Stimulated activated CD4-positive, alpha-beta T cell treated with anti-CD3 and anti-CD28 coated beads, TNF-alpha, amount 100 ng/mL, for 48 hours (primary cell): ENCODE measurements at places on chromosomes 16 and 17.

- DNase-seq: no peak
These were observed 15.0 kb downstream of the CA10 start for GRCh38 chr17:52143542-52143941.

- no peak for DNase-seq
These were observed 2.3 kb downstream of the CCL1 start for GRCh38 chr17:34360601-34361270.

GRCh38 chr17:28841901-28842281 lies 699 bp downstream of the FAM222B start:
- no peak for DNase-seq

DNA sequence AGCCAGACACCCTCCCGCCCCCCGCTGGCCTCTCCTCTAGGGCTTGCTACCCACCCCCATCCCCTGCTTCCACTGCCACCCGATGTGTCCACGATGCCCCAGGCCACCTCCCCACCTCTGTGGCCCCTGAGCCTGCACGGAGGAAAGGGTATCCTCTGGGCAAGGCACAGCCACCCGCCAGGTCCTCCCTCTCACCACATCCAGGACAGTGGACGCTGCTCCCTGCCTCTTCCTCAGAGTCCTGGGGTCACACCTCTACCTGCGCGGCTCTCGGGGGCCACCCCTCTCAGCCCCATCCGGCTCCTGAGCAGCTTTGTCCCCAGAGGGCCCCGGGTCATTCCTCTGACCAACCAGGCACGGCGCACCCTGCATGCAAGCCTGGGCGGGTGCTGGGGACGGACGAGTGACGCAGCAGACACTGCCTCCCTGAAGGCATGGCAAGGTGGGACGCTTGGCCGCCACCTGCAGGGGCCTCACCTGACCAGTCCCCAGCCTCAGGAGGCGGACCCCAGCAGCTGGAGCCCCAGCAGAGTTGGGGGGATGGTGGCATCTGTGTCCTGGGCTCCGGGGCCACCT lies 24.8 kb downstream of the FLYWCH1 start:
- no peak for DNase-seq

DNA sequence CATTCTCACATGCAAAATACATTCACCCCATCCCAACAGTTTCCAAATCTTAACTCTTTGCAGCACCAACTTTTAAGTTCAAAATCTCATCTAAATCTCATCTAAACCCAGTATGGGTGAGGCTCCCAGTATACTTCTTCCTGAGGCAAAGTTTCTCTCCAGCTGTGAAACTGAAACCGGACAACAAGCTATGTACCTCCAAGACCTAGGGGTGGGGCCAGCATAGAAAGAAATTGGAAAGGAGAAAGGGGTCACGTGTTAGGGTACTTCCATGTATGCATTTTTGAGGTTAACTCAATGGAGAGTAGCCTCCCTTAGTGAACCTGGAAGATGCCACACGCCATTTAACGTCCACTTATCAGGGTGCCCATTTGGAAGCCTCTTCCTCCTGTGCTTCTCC lies 23.9 kb upstream of the LRRC75A start:
- DNase-seq: no peak
